ENCODE measurements at places on chromosomes 13 and 19. TPM values are rescaled to one million over a fixed set of nuclear protein-coding genes. Genes with fewer than 3 reads are reported as not detected.
A peak's percentile ranks its signal among the peaks of the same experiment; 100 is the strongest.

GRCh38 chr13:48559638-48560320, 26.9 kb upstream of the RCBTB2 start:
- no peaks in the 10 kb centered on the region for H3K36me3 ChIP-seq
- DNase-seq = no peak
- no peak overlapping the region for H3K27ac ChIP-seq
- no peak overlapping the region for H3K4me3 ChIP-seq

- peak overlapping the region; percentile 45 for H3K27ac ChIP-seq
- peak; percentile 72 for DNase-seq
- H3K4me1 ChIP-seq = peaks cover 26% of the 10 kb centered on the region
- H3K27me3 ChIP-seq = no peaks in the 10 kb centered on the region
These were observed 119.3 kb downstream of the COL4A1 start for GRCh38 chr13:110187641-110188161.

DNA sequence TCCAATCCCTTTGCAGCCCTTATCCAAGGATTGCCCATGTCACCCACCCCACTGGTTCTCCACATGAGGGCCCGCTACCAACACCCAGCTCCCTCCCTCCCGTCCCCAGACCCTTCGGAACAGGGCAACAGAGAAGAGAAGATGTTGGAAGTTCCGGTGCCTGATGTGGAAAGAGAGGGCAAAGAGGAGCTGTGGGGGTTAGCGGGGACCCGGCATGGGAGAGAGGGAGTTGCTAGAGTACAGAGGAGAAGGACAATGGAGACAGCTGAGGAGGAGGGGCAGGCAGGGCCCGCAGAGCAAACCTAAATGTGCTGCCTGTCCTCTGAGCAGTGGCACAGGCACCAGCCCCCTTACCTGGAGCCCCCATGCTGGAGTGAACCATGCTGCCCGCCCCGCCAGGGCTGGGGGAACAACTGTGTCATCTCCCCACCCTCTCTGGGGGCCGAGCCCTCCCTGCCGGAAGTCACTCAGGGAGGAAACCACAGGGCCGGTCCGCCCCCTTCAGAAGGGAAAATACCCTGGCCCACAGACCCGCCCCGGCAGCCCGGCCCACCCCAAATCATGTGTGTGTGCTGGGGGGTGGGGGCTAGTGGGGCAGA, at the start of gene POU2F2:
TSS of gene POU2F2 (minus strand) at position 417 of the 599 bp plus-strand sequence. CDS start at position 382, 35 bp downstream.
- no peak for DNase-seq
- no peaks in the 10 kb centered on the region for H3K36me3 ChIP-seq
- no peaks in the 10 kb centered on the region for H3K27me3 ChIP-seq

GRCh38 chr13:99150575-99151361, 49.9 kb upstream of the UBAC2 start:
- no peaks in the 10 kb centered on the region for H3K27me3 ChIP-seq
- DNase-seq = no peak
- no peaks in the 10 kb centered on the region for H3K4me1 ChIP-seq
- no peaks in the 10 kb centered on the region for H3K36me3 ChIP-seq
- H3K4me3 ChIP-seq = no peak overlapping the region
- no peak overlapping the region for H3K27ac ChIP-seq

- no peaks in the 10 kb centered on the region for H3K27me3 ChIP-seq
- H3K36me3 ChIP-seq = no peaks in the 10 kb centered on the region
- no peak overlapping the region for H3K4me3 ChIP-seq
- H3K27ac ChIP-seq = no peak overlapping the region
- no peaks in the 10 kb centered on the region for H3K4me1 ChIP-seq
These were observed 334.0 kb downstream of the SLITRK5 start for GRCh38 chr13:88005188-88005587.

DNA sequence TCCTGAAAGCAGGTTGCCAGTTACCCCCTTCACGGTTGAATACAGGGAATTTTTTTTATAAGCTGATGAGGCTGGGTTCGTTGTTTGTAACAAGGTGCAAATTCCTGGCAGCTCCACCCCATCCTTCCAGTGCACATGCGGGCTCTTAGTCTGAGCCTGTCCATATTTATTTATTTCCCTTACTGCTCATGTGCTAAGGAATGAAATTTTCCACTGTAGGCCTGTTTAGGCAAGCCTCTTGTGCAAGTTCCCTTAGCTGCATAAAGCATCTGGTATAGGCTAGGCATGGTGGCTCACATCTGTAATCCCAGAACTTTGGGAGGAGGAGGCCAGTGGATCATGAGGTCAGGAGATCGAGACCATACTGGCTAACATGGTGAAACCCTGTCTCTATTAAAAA, 560.9 kb upstream of the PCDH9 start:
- DNase-seq = no peak
- no peaks in the 10 kb centered on the region for H3K27me3 ChIP-seq
- no peaks in the 10 kb centered on the region for H3K36me3 ChIP-seq
- no peak overlapping the region for H3K27ac ChIP-seq

DNA sequence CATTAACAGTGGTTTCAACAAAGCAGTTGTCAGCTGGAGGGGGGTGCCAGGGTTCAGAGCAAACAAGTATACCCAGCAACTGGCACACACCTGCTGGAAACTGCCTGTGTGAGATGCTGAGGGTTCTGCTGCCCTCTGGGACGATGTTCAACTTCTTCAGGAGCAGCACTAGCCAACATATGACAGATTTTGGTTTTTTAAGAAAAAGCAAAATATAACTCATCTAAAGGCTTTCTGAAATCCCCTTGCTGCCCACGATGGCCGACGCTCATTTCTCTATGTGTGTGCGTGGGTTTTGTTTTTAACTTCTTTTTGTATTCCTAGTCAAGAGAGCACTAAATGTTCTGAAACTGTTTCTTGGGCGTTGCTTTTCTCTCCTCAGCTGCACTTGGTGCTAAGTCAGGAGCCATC, 79.9 kb downstream of the MRPL57 start:
- H3K4me3 ChIP-seq = no peak overlapping the region
- no peaks in the 10 kb centered on the region for H3K4me1 ChIP-seq
- no peak overlapping the region for H3K27ac ChIP-seq
- no peak for DNase-seq
- no peaks in the 10 kb centered on the region for H3K36me3 ChIP-seq
- H3K27me3 ChIP-seq = no peaks in the 10 kb centered on the region

- H3K36me3 ChIP-seq = no peaks in the 10 kb centered on the region
- H3K4me1 ChIP-seq = peaks cover 3% of the 10 kb centered on the region
- no peak overlapping the region for H3K4me3 ChIP-seq
- H3K27me3 ChIP-seq = no peaks in the 10 kb centered on the region
- no peak for DNase-seq
These were observed 20.2 kb downstream of the KLK5 start for GRCh38 chr19:50932690-50933083.

- peak overlapping the region; percentile 85 for H3K27ac ChIP-seq
- no peaks in the 10 kb centered on the region for H3K36me3 ChIP-seq
- H3K4me3 ChIP-seq = no peak overlapping the region
- no peak for DNase-seq
- H3K27me3 ChIP-seq = no peaks in the 10 kb centered on the region
These were observed 33.4 kb downstream of the MBNL2 start for GRCh38 chr13:97255515-97256021.

The ZNF486 gene
- total RNA-seq = 6.2 TPM

The NKPD1 gene
- total RNA-seq = not detected

The GRK1 gene
- not detected for total RNA-seq

The APC2 gene
- not detected for total RNA-seq

The THSD8 gene
- total RNA-seq = not detected

The TEX29 gene
- not detected for total RNA-seq

The MZF1 gene
- total RNA-seq = 31.4 TPM
